Right ventricle myocardium inferior (tissue), 1 donor: ENCODE measurements at places on chromosomes 12 and 14. TPM values are rescaled to one million over a fixed set of nuclear protein-coding genes. Genes with fewer than 3 reads are reported as not detected.

DNA sequence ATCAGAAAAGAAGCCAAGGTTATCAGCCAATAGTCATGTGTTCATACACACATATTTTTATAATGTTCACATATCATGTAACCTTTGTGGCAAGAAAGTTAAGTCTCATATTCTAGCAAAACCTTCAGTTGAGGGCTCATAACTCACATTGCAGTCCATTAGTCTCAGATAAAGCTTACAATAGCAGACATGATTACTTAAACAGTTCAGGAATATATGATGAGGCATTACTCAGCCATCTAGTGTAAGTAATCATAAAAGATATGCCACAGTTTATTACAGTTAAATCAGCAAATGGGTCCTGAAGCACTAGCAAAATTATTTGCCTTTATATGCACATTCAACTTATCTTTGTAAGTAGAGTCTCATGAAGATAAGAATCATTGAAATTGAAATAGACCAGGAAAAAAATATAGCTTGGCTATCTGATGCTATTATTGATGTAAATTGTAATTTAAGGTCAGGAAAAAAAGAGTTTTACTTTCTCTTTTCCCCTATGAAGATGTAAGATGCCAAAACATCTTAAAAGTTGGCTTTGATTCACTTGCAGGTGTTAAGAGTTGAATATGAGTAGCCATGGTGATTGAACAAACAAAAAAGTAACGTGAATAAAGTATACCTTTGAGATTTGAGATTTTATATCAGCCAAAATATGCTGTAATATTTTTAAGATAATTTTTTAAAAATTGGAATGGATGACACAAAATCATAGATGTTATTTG is 537.0 kb downstream of the SLC6A15 start:
- no peak for DNase-seq

- DNase-seq = no peak
Observed at GRCh38 chr12:1885599-1886245, 32.7 kb downstream of the CACNA2D4 start.

- DNase-seq = no peak
Observed at GRCh38 chr12:44574586-44574985, 301.5 kb downstream of the NELL2 start.

GRCh38 chr14:87067591-87067990 is 925.4 kb downstream of the GALC start:
- no peak for DNase-seq

DNA sequence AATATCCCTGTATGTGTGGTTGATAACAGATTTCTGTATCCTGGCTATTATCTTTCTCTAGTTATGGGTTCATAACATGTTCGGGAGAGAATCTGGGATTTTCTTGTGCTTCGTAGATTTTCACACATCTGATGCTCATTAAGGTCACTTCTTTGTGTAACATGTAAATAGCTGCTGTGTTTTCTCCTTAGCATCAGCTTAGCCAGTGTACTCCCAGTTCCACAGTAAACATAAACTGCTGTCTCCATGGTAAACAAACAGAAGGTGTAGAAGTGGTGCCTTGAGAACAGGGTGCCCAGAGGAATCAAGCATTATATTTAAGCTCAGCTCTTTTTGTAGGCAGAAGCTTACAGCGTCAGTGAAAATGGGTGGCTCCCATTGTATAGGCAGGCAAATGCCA is 88.0 kb downstream of the ANO6 start:
- no peak for DNase-seq

- DNase-seq = no peak
Observed at GRCh38 chr12:24418157-24418556, 468.7 kb upstream of the SOX5 start.

DNA sequence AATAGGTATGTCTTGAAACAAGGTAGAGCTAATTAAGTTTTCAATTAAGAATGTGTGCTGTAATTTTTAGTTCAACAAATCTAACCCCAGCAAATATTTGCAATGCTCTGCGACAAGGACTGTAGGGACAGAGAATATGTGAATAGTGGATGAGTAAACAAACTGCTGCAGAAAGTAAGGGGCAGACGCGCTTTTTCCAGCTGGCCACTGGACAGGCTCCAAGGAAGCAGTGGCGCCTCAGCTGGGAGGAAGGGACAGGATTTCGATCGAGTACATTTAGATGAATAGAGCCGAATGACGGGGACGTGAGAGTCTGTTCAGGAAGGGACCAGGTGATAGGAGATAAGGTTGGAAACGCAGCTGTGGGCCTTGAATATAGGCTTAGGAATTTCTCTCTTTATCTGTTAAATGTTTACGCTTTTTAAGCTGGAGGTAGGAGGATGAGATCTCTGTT is 69.3 kb downstream of the ELK3 start:
- DNase-seq = no peak

GRCh38 chr12:88052686-88053085 is 23.5 kb upstream of the C12orf50 start:
- no peak for DNase-seq

GRCh38 chr14:31936115-31936514 is 141.0 kb upstream of the ARHGAP5 start:
- DNase-seq = no peak

DNA sequence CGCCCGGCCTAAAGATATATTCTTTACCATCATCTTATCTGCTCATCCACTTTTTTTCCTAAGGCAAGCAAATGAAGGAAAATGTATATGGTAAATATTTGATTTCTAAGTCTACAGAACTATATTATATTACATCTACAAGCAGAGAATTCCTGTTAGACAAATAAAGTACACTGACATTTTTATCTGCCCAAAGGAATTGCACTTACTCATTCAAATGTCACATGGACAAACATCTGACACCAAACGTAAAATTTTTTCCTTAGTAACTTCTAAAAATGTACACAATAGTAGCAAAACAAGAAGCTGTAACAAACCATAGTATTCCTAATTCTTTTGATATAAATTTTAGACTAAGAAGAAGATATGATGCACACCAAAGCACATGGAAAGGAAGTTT is 51.0 kb downstream of the SPPL3 start:
- no peak for DNase-seq

DNA sequence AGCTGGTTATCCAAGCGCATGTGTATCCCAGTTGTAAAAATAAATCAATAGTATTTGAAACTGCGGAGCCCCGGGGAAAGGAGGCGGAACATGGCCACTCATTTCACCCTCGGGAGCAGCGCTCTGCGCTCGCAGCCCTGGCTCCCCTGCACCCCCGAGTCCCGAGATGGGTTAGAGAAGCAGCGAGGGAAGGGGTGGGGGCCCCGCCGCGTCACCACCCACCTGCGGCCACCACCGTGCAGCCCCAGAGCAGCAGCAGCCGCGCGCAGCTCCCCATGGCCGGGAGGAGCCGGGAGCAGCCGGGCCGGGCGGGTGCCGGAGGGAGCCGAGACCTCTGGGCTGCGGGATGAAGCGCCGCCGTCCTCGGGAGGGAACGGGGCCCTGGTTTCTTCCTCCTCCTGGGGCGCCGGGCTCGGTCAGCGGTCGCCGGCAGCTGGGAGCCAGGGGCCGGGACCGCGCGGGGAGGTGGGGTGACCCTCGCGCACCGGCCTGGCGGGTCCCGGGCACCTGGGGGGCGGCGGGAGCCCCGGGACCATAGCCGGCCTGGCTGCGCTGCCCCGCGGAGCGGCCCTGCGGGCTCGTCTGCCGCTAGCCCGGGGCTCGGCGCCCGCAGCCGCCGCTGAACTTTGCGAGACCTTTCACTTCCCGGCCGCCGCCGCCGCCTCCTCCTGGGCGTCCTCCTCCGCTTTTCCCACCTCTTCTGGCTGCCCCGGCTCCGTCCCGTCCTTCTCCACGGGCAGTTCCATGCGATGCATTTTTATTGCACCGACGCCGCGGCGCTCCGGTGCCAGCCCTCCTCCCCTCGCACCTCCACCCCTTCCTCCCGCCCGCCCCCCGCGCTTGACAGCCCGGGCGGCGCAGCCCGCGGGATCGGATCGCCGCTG is at the start of gene NTN4:
TSS of gene NTN4 (minus strand) at position 732 of the 884 bp plus-strand sequence. CDS start at position 277, 455 bp downstream.
- DNase-seq = peak; percentile 86

DNA sequence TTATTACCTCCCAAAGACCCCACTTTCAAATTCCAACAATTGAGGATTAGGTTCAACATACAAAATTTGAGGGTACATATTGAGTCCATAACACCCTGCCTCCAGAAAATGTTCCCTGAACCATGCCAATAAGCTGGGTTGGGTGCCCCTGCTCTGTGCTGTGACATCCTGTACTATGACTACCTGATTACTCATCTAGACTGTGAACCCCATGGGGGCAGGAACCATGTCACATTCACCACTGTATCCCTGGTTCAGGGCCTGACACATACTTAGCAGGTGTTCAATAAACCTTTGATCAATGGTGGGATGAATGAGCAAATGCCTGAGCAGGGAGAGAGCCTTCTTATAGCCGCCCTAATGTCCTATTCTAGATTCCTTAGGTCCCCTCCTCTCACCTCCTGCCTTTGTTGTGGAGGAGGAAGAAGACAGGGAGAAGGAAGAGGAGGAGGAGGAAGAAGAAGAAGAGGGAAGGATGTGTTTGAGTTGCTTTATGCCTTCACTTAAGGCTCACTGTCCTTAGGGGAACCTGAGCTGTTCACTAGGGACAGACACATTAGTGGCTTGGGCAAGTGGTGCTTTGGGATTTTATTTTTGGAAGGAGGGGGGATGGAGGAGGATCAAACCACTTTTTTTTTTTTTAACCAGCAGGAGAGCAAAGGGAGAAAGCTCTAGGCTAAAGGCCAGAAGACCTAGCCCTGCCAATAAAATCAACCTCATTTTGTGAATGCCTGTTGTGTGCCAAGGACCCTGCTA is 21.3 kb downstream of the GPR68 start:
- DNase-seq = no peak

DNA sequence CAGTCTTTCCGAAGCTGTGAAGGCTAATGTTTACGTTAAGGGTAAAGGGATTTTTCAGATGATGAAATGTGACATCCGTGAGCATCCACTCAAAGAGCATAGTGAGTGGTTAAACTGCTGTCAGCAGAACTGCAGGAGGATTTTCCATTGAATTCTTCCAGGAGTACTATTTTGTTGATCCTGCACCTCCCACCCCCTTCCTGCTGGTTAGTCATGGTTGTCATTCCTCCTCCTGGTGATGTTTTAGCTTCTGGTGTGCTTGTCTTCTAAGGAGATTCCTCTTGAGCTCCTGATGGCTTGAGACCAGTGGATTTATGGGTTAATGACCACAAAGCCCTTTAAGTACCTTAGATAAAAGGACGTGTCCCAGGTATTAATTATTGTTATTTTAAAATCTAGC is 2.4 kb upstream of the GPRC5D start:
- no peak for DNase-seq

Gene FZD10
- total RNA-seq = not detected

Gene PYGL
- 9.8 TPM for total RNA-seq

Gene DTX1
- 3.7 TPM for total RNA-seq

Gene MIP
- total RNA-seq = not detected

Gene ZDHHC17
- 18.0 TPM for total RNA-seq
